ENCODE measurements at places on chromosomes 1 and 21. TPM values are rescaled to one million over a fixed set of nuclear protein-coding genes. Genes with fewer than 3 reads are reported as not detected.

The RGL1 gene
- polyA plus RNA-seq = 1.5 TPM

The TENT5C gene
- polyA plus RNA-seq = 0.11 TPM

The ADARB1 gene
- polyA plus RNA-seq = 5.7 TPM

The ITGB2 gene
- 0.54 TPM for polyA plus RNA-seq

The KRTAP10-12 gene
- not detected for polyA plus RNA-seq

The IGSF3 gene
- 15.9 TPM for polyA plus RNA-seq

The AMY1A gene
- not detected for polyA plus RNA-seq

The PLA2G2C gene
- not detected for polyA plus RNA-seq

The KRTAP12-2 gene
- not detected for polyA plus RNA-seq

The OR2T35 gene
- not detected for polyA plus RNA-seq

The GPR61 gene
- polyA plus RNA-seq = not detected

The FAAP20 gene
- 23.1 TPM for polyA plus RNA-seq

The FAM72B gene
- 12.5 TPM for polyA plus RNA-seq

The LRRN2 gene
- 6.6 TPM for polyA plus RNA-seq
